ENCODE measurements at places on chromosomes 3 and 15. TPM values are rescaled to one million over a fixed set of nuclear protein-coding genes. Genes with fewer than 3 reads are reported as not detected.
A peak's percentile ranks its signal among the peaks of the same experiment; 100 is the strongest.

PLA2G4B gene
- total RNA-seq, result 25.4 TPM

GRCh38 chr3:126031981-126032471, 51.9 kb downstream of the SLC41A3 start:
- DNase-seq, result no peak

CCDC39 gene
- total RNA-seq, result 0.34 TPM

ITIH4 gene
- total RNA-seq, result 9.9 TPM

- no peak for DNase-seq
Observed at GRCh38 chr3:76487446-76487845, 552.5 kb upstream of the ROBO2 start.

DNA sequence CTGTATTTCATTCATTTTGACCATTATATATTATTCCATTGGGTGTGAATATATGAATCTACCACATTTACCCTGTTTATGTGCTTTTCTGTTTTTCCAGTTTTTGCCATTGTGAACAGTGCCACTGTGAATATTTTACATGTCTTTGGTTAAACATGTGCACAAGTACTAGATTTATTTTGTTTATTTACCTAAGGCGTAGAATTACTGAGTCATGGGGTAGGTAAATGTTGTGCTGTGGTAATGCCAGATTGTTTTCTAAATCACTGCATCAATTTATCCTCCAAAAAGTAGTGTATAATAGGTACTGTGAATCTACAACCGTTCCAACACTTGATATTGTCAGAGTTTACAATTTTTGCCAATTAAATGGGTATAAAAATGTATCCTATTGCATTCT, 362.1 kb upstream of the AGTR1 start:
- no peak for DNase-seq

DNA sequence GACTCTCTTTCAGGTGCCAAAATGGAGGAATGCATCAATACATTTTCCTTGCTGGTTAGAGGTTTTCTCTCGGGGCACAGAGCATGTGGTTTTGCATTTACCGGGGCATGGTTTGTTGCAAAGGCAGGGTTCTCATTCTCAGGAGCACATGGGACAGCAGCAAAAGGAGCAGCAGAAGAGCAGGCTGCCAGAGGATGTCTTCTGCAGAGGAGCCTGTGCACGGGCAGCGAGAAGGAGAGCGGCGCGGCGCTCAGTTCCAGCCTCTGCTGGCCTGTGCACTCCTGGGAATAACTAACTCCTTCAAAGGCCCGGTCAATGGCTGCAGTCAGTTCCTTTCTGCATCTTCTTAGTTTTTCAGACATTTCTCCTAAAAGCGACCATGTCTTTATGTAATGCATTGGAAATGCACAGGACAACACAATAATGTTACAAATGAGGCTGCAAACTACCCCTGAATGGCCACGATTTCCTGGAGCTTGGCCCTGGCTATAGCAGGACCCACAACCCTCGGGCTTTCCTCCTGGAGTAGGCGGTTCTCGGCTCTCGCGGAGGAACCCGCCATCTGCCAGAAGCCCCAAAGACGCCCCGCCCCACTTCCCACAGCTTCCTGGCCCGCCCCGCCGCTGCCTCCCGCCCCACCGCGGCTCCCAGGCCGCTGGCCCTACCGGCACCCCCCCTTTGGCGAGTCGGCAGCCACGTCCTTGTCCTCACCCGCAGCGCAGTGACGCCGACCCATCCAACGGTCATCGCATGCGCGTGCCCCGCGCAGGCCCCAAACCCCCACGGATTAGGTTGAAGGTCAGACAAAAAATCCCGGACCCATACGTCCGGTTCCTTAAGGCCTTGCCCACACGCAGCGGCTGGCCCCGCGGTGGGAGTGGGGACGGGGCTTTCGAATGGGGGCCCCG, at the start of gene C3orf62:
Gene C3orf62, minus strand, starts transcription at position 758 of the 908 bp plus-strand sequence. Its CDS starts 360 bp downstream, at position 398.
- DNase-seq, result peak; percentile 93

SLC12A8 gene
- 17.8 TPM for total RNA-seq

DNA sequence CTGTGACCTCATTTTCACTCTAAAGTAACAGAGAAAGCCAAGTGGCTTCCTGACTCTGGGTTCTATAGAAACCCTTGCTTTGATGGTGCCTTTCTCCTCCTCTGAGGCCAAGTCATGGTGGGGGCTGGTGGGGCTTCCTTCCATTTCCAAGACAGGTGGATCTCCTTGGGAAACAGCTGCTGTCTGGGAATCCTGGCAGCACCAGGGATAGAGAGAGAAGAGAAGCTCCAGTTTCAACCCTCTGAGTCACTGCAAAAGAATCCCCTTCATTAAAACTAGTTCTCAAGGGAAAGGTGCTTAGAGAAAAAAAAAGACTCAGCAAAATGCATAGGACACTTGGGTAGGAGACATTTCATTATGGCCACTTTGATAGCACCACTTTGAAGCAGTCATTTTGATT, 614.4 kb downstream of the FHIT start:
- DNase-seq, result no peak

GRCh38 chr15:62219799-62220198, 54.7 kb upstream of the C2CD4B start:
- no peak for DNase-seq

GRCh38 chr15:99430881-99431401, 134.8 kb upstream of the MEF2A start:
- DNase-seq, result no peak

DNA sequence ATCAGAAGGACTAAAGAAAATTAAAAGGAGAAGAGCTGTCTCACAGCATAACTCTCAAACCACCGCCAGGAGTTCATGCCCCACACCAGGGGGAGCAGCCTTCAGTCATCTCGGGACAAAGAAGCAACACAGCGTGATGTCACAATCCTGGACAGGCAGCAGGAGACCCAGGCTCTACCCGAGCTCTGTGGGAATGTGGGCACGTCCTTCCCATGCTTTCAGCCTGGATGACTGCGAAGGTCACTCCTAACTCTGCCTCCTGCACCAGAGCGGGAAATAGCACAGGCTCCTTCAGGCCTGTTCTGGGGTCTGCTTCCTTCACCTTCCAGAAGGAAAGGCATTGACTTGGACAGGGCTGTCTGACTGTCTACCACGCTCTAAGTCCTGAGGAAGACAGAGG, 31.3 kb downstream of the NOX5 start:
- DNase-seq, result no peak

GRCh38 chr3:148708409-148708808, 10.7 kb downstream of the AGTR1 start:
- DNase-seq, result no peak

- DNase-seq, result no peak
Observed at GRCh38 chr3:148042663-148043445, 633.7 kb downstream of the ZIC1 start.

DNA sequence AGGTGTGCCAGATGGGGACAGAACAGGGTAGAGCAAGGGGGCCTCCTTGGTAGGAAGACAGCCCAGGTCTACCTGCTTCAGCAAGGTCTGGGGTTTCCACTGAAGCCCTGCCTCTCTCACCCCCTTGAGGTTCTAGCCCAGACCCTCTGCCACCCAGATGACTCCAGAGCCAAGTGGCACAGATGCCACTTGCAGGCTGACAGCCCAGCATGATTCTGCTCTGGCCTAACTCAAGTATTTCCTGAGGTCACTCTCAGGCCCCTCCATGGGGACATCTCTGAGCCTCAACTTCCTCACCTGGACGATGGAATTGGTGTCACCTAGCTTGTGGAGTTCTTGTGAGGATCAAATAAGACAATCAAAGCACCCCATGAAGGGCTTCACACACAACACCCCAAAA, 23.9 kb downstream of the PLXNB1 start:
- peak; percentile 7 for DNase-seq

DNA sequence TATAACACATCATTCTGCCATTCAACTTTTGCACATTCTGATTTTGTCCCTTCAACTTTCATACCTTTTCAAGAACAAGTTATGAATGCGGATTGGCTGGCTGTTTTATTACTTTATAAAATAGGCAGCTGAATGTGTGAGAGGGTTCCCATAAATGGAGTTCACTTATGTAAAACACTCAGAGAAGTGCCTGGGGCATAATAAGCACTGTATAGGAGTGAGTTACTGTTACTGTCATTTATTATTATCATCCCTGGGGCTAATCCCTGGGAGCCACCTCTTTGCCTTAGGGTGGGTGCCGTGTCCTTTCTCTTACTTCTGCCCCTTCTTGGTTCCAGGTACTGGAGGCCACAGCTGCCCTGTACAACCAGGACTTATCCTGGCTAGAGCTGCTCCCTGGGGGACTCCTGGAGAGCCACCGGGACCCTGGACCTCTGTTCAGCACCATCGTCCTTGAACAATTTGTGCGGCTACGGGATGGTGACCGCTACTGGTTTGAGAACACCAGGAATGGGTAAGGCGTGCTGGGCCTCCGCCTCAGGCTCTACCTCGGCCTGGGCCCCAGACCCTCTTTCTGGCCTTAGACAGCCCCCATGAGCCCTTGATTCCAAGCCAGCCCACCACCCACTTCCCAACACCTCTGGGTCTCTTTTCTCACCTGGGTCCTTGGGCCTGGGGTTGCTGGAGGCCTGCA, 10.9 kb downstream of the DUOX1 start:
- no peak for DNase-seq

- no peak for DNase-seq
Observed at GRCh38 chr3:186896875-186897274, 33.5 kb upstream of the ST6GAL1 start.

PEX5L gene
- not detected for total RNA-seq

- DNase-seq, result no peak
Observed at GRCh38 chr3:45701172-45701867, 12.1 kb downstream of the SACM1L start.

DNA sequence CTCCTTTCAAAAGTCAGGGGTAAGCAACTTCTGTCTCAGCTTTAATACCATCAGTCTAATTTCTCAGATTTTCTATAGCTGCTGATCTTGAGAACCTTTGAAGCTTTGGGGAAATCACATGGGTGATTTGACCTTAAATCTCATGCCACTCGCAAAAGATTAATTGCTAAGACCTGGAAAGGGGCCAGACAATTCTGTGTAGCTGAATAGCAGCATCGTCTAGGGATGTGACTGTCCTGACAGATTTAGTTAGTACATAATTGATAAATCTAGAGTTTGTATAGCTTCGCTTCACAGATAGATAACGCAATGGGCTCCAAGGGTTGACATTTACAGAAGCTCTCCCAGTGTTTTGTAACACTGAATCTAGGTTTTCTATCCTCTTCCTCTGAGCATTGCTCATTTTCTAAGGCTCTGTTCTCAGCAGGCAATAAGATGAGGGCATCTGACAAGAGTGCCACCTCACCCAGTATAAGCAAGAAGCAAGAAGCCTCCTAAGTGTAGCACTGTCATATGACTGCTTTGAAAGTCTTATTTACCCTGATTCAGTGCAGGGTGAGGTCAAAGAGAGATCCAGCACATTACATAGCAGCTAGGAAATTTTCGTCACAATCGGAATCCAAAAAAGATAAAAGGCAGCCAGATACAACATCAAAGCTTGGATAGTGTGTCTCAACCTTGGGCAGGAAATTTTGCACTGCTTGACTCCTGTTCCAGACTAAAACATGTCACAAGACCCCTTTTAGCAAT, 47.7 kb upstream of the DUT start:
- no peak for DNase-seq

- no peak for DNase-seq
Observed at GRCh38 chr3:171649911-171650592, 160.2 kb downstream of the PLD1 start.

MME gene
- total RNA-seq, result 61.4 TPM

PPCDC gene
- total RNA-seq, result 14.2 TPM

ISG20 gene
- 48.1 TPM for total RNA-seq

SNX22 gene
- 18.6 TPM for total RNA-seq

Data from upper lobe of left lung (tissue), 6 donors.